ENCODE measurements at places on chromosomes 7 and 10.

DNA sequence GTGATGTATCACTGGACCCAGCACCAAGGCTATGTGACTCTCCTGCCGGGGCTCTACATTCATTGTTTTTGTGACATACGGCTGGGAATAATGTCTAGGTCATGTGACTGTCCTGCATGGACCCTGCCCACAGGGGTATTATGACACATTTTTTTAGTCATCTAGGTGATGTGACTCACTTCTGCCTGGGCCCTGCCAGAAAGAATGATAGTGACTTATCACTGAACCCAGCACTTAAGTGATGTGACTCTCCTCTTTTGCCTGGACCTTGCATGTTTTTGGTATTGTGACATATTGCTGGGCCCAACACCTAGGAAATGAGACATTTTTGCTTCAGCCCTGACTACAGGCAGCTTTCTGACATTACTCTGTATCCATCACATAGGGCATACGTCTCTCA is 51.1 kb upstream of the ZNF107 start:
- DNase-seq, result no peak

DNA sequence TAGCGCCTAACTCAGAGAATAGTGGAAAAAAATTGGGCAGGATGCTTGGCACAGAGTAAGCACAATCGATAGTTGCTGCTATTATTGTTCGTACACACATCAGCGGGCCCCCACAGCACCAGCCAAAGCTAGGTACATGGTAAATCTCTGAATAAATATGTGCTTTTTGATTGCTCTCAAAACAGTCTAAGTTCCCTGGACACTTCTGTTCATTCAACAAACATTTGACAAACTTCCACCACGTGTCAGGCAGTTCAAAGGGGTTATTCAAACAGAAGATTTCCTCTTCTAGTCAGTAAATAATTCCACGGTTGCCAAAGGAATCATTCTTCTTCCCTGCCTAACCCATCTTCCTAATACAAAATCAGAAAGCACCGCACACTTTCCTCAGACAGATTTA is 150.8 kb downstream of the DGKI start:
- no peak for DNase-seq

DNA sequence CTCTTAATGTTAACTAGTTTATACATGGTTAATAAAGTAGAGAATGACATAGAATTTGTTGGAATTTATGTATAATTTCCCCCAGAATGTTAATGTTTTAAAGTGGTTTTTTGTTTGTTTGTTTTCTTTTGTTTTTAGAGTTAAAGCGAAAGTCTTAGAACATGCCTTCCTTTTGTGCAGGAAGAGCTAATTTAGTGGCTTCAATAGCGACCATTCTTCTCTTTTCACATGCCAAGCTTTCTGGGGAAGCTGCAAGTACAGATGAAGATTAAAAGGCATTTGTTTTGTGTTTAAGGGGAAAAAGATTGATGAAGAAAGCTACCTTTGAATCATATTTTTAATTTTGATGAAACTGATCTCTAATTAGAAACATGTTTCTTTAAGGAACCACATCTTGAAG is 256.3 kb upstream of the CSTF2T start:
- DNase-seq, result no peak

DNA sequence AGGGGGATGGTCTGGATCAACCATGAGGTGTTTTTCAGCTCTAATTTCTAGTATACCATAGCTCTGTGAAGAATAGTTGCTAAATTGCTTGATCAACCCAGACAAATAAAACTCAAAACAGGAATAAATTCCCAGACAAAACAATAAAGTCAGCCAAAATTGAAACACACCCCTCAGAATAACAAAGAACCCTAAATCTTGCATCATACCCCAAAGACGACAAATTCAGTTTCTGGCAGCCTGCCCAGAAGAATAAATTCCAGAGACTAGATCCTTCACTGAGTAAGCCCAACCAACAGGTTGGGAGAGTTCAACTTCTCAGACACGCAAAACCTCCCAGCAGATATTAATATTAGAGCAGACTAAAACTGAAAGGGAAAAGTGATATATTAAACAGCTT is 11.2 kb upstream of the SEM1 start:
- DNase-seq, result no peak

GRCh38 chr10:91433620-91434019 is 23.5 kb downstream of the HECTD2 start:
- no peak for DNase-seq

DNA sequence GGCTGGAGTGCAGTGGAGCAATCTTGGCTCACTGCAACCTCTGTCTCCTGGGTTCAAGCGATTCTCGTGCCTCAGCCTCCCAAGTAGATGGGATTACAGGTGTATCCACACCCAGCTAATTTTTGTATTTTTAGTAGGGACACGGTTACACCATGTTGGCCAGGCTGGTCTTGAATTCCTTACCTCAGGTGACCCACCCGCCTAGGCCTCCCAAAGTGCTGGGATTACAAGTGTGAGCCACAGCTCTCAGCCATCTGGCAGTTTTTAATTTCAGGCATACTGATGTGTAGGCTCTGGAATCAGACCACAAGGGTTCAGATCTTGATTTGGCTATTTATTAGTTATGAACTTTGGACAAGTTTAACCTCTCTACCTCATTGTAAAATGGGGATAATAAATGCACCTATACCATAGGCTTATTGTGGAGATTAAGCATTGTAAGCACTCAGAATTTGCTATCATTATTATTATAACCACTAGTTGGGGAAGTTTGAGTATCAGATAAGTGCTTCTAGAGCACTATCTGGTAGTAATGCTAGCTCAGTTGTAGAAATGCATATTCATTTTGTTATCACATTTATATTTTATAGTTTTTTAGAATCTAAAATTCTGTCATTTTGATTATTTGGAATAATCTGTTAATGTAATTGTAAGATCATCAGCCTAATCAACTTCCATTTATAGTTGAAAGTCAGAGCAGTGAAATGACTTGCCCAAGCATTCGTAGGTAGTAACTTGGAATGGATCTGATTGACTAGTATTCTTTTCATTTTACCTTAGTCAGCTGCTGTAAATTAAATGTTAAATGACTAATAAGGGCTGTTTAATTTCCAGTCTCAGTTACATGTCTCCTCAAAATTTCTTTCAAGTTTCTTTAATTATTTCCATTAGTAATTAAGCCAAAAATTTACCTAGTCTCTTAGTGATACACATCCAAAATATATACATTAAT is 22.5 kb downstream of the KMT2E start:
- DNase-seq, result no peak

DNA sequence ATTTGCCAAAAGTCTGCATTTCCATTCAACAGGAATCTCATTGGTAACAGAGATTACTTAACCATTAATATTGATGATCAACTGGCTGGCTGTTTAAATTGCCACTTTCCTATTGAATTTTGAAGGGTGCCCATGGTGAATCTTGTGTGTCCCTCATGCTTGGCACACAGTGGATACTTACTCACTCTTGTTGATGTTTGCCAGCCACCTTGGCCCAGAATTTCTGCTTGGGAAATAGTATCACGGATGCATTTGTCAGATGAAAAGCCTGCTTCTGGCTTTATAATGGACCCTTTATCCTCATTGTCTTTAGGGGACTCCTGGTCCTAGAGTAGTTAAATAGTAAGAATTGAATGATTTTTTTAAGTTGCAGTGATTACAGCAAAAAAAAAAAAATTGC is 52.0 kb downstream of the MMRN2 start:
- DNase-seq, result no peak

GRCh38 chr7:74061840-74062539 is 21.6 kb upstream of the LIMK1 start:
- DNase-seq, result peak; percentile 80

DNA sequence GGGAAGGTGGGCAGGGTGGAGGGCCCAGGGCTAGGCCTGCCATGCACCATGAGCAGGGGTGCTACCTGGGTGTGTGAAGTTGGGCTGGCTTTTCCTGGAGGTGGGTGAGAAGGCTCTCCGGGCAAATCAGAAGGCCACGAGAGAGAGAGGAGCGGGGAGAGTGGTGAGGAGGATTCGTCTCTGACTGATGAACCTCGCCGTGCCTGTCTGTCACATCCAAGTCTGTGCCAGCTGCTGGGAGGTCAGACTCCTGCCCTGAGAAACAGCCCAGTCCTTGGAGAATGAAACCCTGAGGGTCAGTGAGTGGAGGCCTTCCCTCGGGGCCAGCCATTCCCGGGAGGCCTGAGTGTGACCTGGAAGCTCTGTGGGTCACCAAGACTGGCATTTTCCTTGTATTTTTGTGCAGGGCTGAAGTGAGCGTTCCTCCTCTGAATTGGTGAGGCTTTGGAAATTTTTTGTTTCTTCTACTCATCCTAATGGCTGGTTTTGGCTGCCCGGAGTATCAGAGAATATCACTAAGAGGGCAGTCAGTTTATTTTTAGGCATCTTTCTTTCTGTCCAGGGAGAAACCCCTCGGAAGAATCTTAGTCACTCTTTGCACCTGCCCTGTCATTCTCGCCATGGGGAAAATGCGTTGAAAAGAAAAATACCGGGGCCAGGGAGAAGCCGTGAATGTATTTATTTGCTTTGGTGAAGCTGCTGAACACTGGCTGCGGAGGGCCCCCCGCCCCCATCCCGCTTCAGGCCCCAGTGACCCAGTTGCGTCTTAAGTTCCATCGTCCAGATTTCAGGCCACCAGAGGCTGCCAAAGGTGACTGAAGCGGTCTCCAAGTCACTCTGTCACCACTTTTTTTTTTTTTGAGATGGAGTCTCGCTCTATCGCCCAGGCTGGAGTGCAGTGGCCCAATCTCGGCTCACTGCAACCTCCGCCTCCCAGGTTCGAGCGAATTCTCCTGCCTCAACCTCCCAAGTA is 6.5 kb upstream of the AP5Z1 start:
- DNase-seq, result no peak

- no peak for DNase-seq
These were observed 170.8 kb upstream of the KLF14 start for GRCh38 chr7:130904792-130905191.

GRCh38 chr7:124667312-124668153 is 98.1 kb downstream of the GPR37 start:
- DNase-seq, result no peak

Measured in left hindlimb (tissue), 1 donor.